Foreskin keratinocyte (primary cell): ENCODE measurements at places on chromosomes 5 and 9. TPM values are rescaled to one million over a fixed set of nuclear protein-coding genes. Genes with fewer than 3 reads are reported as not detected.

The GABRP gene
- not detected in 2 replicates for total RNA-seq

The PKD2L2 gene
- total RNA-seq = not detected in 2 replicates

The PFN3 gene
- not detected in 2 replicates for total RNA-seq

The PCDHB13 gene
- 0.07 TPM in 1 of 2 replicates, not detected in the other for total RNA-seq

The ARHGEF37 gene
- total RNA-seq = 2.6 and 2.7 TPM in 2 replicates

The IFNK gene
- 55.8 and 72.0 TPM in 2 replicates for total RNA-seq

The OLFM1 gene
- total RNA-seq = 0.07 and 0.21 TPM in 2 replicates

GRCh38 chr5:94595281-94595840, 23.0 kb downstream of the KIAA0825 start:
- DNase-seq = no peak

DNA sequence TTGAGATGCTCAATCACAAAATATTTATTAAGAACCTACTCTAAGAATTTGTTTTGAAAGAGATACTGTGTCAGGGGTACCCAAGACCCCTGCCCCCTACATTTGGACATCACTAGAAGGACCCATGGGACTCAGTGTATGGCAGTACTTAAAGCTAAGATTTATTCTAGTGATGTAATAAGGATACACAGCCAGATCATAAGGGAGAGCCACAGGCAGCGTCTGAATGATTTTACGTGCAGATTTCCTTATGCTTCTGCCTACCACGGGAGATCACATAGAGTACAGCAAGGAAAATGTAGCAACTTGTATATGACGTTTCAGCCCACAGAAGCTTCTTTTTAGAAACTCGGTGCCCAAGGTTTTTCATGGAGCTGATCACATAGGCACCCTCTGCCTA, 172.9 kb downstream of the DEPDC1B start:
- DNase-seq = no peak

- no peak for DNase-seq
Measured at GRCh38 chr9:76415731-76416130, 21.5 kb upstream of the RFK start.

- no peak for DNase-seq
Measured at GRCh38 chr9:131590449-131590848, 45.1 kb downstream of the PRRT1B start.

GRCh38 chr5:74631081-74631953, 9.2 kb downstream of the ENC1 start:
- DNase-seq = no peak

GRCh38 chr5:176133289-176133870, 104.8 kb upstream of the SIMC1 start:
- no peak for DNase-seq

DNA sequence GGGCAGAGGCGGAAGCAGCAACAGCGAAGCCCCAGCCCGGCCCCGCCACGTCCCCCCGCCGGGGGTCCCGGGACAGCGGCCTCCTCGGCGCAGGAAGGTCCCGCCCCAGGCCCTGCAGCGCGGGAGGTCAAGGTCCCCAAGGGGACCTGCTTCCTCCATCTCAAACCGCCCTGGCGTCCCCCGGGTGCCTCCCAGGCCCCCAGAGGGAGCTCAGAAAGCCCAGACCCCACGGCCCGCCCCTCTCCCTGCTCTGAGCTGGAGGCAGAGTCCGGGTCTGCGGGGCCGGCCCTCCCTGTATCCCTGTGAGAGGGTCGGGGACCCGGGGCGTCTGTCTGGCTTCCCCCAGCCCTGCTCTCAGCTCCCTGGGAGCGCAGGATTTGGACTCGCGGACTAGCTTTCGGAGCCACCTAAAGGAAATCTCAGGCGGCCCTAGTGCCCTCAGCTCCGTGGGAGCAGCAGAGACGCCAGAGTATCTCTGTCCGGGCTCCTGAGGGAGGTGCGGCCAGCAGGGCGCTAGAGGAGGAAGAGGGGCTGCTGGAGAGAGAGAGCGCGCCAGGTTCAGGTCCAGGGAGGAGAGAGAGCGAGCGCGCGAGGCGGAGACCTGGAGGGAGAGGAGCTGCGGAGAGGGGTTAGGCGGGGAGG, 30.7 kb downstream of the EXOC3 start:
- peak; percentile 36 for DNase-seq

GRCh38 chr5:176560364-176560763, 11.2 kb downstream of the CDHR2 start:
- DNase-seq = no peak

- peak; percentile 55 for DNase-seq
Measured at GRCh38 chr9:14348373-14349145, 34.6 kb upstream of the NFIB start.

DNA sequence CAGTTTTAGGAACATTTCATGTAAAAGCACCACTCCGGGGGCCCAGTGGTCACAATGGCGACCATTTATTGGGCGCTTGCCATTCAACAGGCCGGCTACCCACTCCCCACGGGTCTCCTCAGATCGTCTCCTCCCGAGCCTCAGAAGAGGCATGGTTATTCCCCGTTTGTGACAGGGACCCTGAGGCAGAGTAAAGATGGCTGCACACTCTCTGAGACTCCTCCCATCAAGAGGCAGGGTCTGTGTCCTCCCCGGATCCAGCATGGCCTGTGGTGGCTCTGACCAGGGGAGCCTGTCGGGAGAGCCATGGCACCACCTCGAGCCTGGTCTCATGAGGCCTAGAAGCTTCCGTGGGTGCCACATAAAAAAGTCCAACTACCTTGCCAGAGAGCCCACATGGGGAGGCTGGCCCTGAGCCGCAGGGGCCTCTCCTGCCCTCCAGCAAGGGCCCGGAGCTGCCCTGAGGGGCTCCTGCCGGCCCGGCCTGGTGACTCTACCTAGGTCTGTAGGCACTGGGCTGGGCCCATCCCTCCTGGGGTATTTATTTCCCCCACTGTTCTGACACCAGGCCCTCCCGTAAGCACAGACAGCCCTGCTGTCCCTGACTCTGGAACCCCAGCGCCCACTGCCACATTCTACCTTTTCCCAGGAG, 90.8 kb downstream of the VAV2 start:
- no peak for DNase-seq

GRCh38 chr5:136776022-136776927, 410.9 kb upstream of the TRPC7 start:
- DNase-seq = peak; percentile 27

GRCh38 chr5:43947935-43948334, 345.0 kb downstream of the NNT start:
- DNase-seq = no peak

DNA sequence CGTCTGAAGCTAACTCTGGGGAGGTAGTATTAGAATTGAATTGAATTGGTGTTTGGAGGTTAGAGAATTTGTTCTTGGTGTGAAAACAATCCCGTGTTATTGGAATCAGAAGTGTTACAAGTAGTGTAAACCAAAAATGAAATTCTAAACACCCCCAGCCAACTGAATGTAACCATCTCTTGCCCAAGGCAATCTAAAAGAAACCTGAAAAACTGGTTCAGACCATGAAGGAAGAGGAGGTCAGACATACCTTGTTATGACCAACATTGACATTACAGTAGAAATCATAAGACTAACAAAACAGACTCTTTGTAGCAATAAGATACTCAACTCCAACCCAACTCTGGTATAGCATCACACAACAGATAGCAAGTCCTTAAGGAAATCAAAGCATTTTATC, 159.0 kb downstream of the TUSC1 start:
- peak; percentile 58 for DNase-seq

DNA sequence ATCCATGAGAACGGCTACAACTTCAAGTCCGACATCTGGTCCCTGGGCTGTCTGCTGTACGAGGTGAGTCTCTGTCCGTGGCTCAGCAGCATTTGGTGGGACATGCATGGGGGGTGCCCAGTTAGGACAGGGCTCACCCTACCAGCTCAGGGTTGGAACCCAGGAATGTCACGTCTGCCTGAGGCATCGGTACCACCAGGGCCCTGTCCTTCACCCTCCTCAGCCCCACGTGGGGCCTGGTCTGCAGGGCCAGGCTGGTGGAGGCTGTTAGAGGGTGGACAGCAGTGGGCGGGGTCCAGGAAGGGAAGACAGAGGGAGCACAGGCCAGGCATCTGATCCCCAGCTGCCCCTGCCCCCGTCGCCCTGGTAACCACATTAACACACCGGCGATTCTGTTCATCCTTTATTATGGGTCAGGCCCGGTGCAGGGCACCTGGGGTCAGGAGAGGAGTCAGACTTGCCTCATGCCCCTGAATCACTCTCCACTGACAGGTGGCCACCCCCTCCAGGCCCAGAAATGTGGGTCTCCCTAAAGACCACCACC, 75.6 kb downstream of the PSMB7 start:
- DNase-seq = no peak

DNA sequence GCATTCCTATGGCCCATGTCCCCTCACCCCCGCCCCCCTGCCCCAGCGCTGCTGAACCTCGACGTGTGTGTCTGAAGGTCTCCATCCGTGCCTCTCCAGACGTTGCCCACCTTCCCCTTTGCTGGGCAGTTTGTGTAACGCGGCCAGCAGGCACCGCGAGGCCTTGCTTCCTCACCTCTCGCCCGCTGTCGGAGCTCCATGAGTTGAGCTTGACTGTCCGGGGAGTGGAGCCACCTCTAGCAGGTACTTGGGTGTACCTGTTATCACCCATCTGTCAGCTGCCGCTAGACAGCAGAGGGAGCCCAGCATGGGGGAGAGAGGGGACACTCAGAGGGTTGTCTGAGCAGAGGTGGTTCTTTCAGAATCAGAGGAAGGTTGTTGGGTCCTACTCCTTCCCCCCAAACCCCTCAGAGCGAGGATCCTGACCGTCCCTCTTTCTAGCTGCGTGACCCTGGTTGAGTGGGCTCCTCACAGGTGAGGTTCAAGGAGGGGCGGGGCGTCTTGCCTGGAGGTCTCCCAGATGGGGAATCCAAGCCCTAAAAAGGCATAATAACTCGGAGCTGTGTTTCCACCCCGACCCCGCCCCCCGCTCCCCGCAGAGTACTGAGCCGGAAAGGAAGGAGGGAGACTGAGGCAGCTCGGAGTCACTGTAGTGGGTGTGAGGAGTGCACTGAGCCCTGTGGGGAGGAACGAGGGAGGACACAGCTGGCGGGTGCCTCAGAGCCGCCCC, 184.7 kb downstream of the C9orf50 start:
- no peak for DNase-seq

DNA sequence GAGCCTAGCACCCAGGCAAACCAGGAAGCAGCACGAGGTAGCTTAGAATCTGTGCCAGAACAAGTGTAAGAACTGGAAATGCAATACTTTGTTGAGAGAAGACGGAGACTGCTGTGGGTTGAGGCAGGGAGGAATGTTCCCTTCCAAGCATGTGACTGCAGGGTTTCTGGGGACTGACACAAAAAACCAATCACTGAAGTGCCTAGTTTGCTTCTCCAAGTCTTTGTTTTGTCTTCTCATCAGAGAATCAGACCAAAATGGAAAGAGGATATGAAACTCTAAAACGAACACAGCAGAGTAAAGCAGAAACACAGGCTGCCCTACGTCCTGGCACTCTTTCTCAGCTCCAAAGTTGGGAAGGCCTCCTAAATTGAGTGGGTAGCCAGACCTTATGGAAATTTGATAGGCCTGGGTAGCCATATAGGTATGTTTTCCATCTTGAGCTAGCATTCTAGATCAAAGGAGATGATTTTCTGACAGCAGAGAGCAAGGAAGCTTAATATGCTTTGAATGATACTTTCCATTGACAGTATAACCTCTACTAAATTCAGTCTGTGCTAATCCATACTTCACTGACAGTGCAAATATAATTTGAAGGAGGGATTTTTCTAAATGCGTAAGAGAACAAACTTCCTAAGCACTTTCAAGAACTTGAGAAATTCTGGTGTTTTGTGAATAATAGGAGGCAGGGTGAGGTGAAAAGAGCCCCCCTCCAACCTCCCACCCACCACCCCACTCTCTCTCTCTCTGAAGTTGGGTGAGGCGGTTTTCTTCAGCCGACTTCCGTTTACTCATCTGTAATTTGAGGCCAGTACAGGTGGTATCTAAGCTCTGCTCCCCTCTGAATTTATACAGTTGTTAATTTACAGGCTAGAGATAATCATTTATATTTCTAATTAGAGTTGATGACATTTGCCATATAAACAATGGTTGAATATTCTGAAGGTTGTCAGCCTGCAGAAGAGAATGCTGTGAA, 5.5 kb downstream of the ADRB2 start:
- no peak for DNase-seq
